Cortex of kidney (tissue), 1 donor: ENCODE measurements at places on chromosomes 3 and 15.

DNA sequence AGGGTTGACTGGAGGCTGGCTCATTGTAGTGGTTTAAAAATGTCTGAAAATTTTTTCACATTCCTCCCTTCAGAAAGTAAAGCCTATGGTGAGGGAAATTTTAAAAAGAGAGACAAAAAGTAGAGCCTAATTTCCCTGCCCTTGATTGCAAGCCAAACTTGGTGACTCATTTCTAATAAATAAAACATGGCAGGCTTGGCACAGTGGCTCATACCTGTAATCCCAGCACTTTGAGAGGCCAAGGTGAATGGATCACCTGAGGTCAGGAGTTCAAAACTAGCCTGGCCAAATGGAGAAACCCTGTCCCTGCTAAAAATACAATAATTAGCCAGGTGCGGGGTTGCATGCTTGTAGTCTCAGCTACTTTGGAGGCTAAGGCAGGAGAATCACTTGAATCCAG lies 18.9 kb upstream of the ARRDC4 start:
- no peak for DNase-seq

- DNase-seq: no peak
These were observed 428.9 kb downstream of the VGLL3 start for GRCh38 chr3:86562090-86562489.

- no peak for DNase-seq
These were observed 248.8 kb downstream of the C3orf38 start for GRCh38 chr3:88398581-88398980.

GRCh38 chr3:9207116-9207763 lies 42.2 kb downstream of the SRGAP3 start:
- DNase-seq: no peak

DNA sequence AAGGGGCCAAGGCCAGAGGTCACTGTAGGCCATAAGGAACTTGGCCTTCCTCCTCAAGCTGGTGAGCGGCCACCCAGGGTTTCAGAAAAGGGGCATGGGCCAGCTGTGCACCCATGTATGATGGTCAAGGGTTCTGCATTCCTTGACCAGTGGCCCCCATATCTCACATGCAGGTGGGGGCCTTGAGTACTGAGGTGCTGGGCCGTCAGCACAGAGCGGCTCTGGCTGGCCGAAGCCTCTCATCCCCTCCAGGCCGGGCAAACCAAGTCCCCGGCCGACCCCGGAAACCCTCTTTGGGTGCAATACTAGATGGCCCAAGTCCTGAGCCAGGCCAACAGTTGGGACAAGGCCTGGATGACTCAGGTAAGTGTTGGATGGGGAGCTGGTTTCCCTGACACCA lies 9.5 kb downstream of the ALG3 start:
- DNase-seq: no peak

DNA sequence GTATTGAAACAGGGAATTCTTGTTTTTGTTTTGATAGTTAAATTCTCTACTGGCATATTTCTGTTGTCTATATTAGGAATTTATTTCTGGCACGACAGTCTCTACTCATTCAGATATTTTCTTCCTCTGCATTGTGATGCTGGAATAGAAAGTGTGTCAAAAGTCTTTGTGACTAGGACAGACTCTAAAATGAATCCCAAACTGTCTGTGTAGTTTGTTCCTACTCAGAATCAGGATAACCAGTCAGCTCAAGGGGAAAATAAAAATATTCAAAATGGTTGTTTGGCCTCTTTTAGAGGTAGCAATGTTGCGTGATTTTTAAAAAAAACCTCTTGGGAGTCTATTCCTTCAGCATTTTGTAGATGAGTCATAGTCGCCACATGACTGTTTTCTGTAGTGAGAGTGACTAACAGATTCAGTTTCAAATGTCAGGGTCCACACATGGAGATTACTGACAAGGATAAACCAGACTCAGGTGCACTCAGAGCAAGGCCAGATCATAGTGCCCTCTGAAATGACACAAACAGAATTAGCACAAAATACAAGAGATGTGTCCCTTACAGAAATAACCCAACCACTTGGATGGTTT lies 13.1 kb downstream of the SLC7A14 start:
- no peak for DNase-seq

DNA sequence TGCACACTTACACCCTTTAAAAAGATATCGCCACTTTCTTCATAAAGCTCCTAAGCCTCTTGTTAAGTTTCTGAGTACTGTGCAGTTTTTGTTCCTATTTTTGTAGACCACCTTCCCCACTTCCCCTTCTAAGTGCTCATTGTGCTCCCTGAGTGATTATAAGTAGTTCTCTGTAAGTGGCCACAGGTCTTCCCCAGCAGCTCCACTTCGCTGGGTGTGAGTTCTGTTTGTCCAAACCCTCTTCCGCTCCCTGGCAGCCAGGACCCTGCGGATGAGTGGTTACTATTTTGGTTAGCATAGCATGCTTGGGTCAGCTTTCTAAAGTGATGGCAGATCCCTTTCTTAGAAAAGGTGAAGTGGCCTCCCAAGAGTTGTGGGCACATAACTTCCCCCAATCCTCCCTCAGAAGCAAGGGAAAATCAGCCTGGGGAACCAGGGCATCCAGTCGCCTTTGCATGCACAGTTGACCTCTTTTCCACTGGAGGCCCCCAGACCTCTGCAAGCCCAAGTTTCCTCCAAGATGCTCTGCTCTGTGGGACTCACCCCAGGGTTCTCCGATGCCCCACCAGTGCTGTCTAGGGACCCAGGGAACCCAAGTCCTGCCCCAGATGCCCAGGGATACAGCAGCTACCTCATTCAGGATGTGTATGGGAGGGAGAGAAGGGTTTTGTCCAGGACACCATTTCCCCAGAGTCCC lies 69.6 kb downstream of the ATP10A start:
- DNase-seq: no peak

GRCh38 chr15:64749999-64750657 lies 25.3 kb downstream of the RBPMS2 start:
- no peak for DNase-seq

GRCh38 chr3:128807186-128807830 lies 72.1 kb upstream of the ACAD9 start:
- DNase-seq: no peak
